ENCODE measurements at places on chromosomes 7 and 10.

DNA sequence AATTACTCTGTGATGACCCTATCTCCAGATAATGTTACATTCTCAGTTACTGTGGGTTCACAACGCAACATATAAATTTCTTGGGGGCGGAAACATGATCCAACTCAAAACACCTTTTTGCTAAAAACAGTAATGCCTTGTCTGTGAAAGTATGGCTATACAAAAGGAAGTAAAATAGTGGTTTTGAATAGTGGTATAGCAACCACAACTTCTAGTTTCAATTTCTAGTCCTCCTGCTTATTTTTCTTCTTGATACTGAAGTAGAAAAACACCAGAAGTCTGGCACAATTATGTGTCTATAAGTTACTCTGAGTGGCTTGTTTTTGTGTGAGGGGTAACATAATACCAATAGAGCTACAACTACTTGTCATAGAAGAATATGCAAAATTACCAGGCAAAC lies 21.5 kb upstream of the ZNF800 start:
- no peak for DNase-seq

GRCh38 chr7:2126621-2127020 lies 106.1 kb downstream of the MAD1L1 start:
- no peak for DNase-seq

- peak; percentile 72 for DNase-seq
Measured at GRCh38 chr7:45917658-45918057, 3.4 kb downstream of the IGFBP3 start.

GRCh38 chr10:44947371-44948152 lies 12.0 kb upstream of the RASSF4 start:
- no peak for DNase-seq

DNA sequence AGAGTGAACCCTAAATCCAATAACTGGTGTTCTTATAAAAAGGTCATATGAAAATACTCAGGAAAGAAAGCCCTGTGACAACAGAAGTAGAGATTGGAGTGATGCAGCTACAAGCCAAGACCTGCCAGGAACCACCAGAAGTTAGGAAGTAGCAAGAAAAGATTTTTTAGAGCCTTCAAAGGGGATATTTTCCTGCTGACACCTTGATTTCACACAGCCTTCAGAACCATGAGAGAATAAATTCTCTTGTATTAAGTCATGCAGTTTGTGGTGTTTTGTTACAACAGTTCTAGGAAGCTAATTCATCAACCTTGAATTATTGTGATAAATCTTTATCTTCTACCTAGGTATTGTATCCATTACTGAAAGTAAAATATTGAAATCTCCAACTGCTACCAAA lies 81.0 kb downstream of the HYCC1 start:
- DNase-seq, result no peak

DNA sequence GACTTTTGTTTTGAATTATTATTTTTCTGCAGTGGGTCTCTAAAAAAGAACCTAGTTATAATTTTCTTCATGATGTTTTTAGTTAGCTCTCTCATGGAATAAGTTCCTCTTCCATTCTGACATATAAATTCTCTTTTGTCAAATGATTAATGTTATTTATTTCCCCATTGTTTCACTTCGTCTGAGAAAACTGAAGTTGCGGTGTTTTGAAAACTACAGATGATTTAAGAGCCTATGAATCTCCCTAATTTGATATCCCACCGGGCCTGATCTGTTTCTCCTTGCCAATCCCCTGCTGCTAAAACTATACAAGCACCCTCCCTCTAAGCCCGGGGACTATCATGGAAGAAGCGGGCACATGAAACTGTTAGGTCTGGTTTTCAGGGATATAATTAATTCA lies 41.4 kb downstream of the HTR7 start:
- DNase-seq, result no peak

DNA sequence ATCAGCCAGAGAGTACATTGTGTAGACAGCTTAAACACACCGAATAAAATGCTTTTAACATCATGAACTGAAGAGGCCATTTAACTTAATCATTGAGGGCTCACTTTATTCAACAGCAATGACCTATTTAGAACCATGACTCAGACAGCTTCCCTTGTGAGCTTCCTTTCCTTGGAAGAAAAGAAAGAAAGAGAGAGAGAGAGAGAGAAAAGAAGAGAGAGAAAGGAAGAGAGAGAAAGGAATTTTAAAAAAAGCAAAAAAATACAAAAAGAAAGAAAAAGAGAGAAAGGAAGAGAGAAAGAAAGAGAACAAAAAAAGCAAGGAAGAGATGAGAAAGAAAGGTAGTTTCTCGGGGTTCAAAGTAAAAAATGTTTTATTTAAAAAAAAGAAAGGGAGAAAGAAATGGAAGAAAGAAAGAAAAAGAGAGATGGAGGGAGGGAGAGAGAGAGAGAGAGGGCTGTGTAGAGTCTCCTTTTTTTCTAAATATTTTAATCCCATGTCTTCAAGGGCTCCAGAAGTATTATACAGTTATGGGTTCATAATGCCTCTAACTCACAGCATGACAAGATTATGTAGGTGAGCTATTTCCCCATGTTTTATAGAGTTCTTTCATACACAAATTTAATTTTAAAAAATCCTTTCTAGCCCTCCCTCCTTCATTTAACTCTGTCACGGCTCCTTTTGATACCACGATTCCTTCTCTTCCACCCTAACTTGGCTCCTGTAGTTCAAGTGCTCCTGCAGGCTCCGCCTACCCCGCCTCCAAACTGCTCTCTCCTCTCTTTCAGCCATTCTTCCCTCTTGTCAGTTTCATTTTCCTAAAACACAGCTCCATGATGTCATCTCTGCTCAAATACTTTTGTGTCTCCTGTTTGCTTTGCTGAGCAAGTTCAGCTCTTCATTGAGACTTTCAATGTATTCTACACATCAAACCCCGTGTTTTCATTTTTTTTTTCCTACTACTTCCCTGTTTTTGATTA lies 85.5 kb downstream of the PRTFDC1 start:
- DNase-seq, result no peak

GRCh38 chr10:84196083-84196482 lies 1.7 kb downstream of the CDHR1 start:
- no peak for DNase-seq

GRCh38 chr7:84336303-84336702 lies 141.7 kb upstream of the SEMA3A start:
- DNase-seq, result no peak

- peak; percentile 48 for DNase-seq
Measured at GRCh38 chr7:157412021-157412443, 75.2 kb downstream of the DNAJB6 start.

GRCh38 chr7:157572622-157573021 lies 235.8 kb downstream of the DNAJB6 start:
- DNase-seq, result no peak

- DNase-seq, result no peak
Measured at GRCh38 chr7:88851220-88851619, 55.7 kb upstream of the TEX47 start.

GRCh38 chr7:151697942-151698341 lies 178.2 kb upstream of the RHEB start:
- no peak for DNase-seq

DNA sequence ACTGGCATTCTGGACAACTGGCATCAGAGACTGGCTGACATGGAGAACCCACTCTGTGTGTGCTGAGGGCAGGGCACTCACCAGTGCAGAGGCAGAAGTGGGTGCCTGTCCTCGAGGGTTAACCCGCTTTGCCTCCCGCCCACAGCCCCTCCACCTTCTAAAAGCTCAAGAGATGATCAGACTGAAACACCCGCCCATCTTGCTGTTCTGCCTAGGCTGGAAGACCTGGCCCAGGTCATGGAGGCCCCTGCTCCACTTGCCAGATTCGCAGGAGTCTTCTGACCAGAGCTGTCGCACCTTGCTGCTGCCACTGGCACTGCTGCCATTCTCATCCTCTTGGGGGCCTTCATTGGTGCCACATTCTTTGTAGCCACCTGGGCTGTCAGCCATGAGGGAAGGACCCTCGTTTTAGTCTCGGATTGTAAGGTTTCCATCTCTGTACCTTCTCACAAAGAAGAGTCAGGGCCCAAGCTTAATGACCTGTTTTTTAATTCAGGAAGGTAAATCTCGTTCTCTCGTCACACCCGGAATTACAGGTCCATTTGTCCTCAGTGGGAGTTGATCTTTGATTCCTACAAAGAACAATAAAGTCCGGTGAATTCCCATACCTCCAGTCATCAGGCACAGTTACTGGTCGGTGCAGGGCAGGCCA lies 1.9 kb downstream of the CYREN start:
- DNase-seq, result no peak

- DNase-seq, result no peak
Measured at GRCh38 chr7:66957595-66958290, 36.7 kb downstream of the TMEM248 start.

GRCh38 chr10:86255405-86256251 lies 111.0 kb downstream of the GRID1 start:
- DNase-seq, result no peak

- DNase-seq, result no peak
Measured at GRCh38 chr10:514137-514671, 175.3 kb downstream of the DIP2C start.

DNA sequence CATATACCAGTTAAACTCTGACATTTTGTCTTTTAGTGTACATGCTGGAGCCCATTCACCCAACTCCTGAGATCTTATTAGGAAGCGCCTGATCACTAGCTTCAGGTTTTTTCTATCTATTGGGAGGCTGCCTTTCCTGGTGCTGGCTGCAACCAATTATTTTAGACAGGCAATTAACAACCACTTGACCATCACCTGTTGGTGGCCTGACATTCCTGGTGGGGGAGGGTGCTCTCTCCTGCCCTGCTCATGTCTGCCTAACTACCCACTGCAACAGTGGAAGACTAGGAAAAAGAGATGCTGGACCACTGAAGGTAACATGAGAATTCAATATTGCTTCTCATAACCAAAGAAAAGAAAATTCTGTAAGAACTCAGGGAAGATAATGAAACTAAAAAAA lies 190.3 kb upstream of the GRM3 start:
- DNase-seq, result no peak
